ENCODE measurements at places on chromosomes 12 and 14. TPM values are rescaled to one million over a fixed set of nuclear protein-coding genes. Genes with fewer than 3 reads are reported as not detected.

- DNase-seq = peak; percentile 48
Observed at GRCh38 chr12:39145175-39145999, 240.0 kb upstream of the CPNE8 start.

DNA sequence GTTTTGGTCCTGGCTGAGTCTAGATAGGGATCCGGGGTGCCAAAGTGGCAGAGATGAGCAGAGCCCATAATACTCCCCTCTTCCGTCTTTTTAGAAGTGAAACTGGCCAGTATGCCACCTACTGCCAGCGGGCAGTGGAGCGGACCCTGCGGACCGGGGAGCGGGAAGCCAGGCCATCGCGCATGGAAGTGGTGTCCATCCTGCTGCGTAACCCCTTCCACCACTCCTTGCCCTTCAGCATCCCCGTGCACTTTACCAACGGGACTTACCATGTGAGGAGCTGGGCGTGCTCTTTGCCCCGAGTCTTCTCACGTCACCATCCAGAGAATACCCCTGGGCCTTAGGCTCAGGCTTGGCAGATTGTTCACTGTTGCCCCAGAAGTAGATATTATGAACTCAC is 21.0 kb downstream of the PIGH start:
- DNase-seq = no peak

GRCh38 chr14:81837304-81837703 is 303.7 kb upstream of the SEL1L start:
- no peak for DNase-seq

GRCh38 chr14:39451811-39452210 is 19.6 kb upstream of the FBXO33 start:
- no peak for DNase-seq

- no peak for DNase-seq
Observed at GRCh38 chr12:57475271-57476161, 4.2 kb downstream of the ARHGAP9 start.

DNA sequence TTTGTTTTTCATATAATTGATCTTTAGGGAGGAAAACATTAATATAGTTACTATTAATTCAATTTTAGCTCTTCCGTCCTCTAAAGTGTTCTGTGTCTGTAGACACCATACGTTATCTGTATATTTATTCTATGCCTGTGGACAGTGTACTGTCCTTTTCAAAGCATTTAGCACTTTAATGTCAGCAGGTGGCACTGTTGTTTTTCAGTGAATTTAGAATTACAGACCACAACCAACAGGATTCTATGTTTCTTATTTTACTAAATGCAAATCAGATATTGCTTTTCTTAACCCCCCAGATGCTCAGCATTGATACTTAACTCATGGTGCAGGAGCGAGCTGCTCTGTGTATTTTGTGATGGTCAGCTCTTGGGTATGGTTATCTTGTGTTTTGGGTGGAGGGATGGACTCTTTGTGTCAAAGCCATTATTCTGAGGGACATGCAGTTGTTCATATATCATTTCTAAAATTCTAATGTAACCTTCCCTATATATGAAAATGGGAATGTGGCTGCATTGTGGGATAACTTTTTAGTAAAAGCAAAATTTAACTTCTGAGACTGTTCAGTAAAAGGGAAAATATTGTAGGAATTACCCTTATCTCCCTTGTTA is 65.2 kb downstream of the PAPOLA start:
- peak; percentile 49 for DNase-seq

DNA sequence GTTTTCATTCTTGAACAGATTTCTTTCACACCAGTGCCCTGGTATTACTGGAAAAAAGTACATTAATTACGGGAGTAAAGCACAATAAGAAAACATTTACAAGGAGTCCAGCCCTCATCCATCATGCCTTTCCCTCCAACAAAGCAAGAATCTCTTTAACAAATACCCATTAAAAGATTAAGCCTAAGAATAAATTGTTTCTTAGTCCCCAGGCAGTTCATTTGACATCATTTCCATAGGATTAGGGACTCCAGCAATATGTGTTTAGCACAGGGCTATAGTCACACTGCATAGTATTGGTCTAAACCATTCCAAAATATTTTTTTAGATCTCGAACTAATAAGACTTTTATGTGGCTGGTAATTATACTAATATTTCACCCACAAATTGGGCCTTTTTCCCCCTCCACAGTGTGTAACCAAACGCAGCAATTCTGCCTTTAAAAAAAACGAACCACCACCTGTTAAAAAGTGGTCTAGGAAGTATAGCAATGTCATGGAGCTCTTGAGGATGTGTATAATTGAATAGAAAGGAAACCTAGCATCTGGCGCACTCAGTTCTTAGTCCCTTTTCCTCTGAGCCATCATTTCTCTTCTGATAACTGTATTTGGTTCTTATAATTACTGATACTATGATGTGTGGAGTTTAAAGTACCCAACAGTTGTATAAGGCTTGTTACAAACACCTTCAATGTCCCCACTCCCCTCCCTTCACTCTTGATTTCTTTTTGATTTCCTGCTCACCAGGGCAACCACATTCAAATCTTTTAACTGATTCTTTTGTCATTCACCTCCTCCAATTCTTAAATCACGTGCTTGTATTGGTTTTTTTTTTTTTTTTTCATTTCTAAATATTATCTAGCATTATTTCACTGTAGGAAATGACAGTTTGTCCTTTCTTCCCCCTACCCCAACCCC is 138.7 kb downstream of the ETV6 start:
- no peak for DNase-seq

- no peak for DNase-seq
Observed at GRCh38 chr12:79482921-79483320, 207.8 kb downstream of the PAWR start.

DNA sequence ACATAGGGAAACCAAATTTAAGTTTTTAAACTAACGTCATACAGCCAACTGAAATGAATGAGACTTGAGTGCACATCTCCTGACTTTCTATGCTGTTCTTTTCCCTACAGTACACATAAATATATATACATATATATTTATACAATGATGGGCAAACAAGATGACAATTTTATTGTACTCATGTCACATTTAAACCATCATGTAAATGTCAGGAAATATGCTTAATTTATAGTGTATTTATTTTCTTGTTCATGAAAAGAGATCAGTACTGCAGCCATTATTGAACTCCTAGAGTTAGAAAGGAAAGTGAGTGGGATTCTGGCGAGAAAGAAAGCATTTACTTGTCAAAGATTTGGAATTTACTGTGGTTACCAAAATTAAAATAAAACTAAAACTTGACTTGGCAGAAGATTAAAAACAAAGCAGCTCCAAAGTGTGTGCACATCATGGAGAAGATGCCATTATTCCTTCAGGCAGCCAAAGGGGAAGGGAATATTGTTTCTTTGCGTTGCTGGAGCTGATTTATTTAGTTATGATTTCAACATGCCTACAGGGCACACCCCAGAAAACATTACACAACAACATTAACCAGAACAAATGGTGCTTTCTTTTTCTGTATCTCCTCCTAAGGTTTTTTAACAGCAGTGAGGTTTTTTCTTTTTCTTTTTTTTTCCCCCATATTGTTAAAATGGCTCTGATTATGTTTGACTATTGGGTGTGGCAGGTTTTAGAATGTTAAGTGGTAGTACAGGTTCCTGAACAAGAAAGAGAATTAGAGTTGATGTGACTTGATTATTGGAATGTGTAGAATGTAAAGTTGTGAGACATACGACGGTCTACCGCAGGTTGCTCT is 144.6 kb downstream of the RAD51B start:
- DNase-seq = peak; percentile 71

DNA sequence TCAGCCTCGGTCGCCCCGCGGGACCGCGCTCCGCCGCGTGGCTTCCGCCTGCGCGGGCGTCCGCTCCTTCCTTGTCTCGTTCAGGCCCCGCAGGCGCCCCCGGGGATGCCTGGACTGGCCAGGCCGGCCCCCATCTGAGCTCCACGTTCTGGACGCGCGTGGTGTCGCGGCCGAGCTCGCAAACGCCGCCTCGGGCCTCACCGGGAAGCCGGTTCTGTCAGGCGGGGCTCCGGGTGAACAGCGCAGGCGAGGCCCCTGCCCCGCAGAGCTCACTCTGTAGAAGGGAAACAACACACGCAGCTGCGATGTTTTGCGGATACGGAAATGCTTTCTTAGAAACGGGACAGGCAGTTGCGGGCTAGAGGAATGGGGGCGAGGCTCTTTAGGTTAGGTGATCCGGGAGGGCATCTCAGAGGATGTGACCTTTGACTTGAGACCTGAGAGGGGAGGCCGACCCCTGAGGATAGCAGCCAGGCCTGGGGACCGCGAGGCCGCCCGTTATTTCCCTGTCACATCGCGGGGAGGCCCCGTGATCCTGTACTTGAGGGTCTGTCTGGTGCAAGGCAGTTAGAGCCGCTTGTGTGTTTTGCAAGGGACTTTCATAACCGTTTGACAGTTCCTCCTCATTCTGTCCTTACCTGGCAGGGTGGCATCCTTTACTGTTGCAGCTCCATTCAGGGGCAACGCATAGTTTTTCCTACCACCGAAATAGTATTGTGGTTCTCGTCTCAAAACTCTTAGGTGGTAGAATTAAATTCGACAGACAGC is 584 bp downstream of the VRK1 start:
- peak; percentile 21 for DNase-seq

- no peak for DNase-seq
Observed at GRCh38 chr12:15558915-15559528, 230.2 kb downstream of the EPS8 start.

DNA sequence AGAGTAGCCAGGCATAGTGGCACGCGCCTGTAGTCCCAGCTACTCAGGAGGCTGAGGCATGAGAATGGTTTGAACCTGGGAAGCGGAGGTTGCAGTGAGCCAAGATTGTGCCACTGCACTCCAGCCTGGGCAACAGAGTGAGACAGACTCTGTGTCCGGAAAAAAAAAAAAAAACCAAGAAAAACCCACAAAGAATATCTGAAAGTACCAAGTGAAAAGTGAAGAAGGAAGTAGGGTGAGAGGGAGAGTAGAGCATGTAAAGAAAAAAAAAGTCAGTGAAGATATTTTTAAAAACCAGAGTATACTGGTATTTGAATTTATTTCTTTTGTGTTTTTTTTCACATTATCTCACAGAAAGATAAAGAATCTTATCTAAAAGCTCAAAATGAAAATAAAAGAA is 43.3 kb upstream of the ISM2 start:
- DNase-seq = no peak

- no peak for DNase-seq
Observed at GRCh38 chr12:100682178-100682577, 108.7 kb downstream of the GAS2L3 start.

DNA sequence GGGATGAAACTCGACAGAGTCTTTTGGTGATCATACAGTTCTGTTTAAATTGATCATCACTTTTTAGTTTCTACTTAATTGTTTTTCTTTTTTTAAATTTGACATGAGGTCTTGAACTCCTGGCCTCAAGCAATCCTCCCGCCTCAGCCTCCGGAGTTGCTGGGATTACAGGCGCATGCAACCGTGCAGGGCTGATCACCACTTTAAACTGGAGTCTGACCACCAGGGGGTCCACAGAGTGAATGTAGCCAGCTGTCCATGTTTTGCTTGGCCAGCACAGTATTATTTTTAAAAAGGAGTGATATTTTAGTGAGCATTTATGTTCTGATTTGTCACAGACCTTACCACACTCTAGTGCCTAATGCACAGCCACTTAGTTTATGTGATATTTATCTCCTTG is 10.7 kb downstream of the DAAM1 start:
- DNase-seq = no peak

GRCh38 chr12:109291117-109291516 is 18.0 kb downstream of the FOXN4 start:
- DNase-seq = no peak

GRCh38 chr12:131774576-131775391 is 53.4 kb upstream of the MMP17 start:
- DNase-seq = no peak

DNA sequence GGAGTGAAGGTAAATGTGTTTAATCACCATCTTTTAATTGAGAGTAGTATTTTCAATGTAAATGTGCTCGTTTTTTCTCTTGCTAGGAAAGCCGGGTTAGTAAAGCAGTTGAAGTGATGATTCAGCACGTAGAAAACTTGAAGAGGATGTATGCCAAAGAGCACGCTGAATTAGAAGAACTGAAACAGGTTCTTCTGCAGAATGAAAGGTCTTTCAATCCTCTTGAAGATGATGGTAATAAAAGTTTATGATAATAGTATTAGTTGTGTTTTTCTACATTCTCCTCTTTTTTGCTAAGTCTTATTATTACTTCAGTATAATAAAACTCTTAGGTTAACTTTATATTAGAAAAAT is 93.9 kb downstream of the DNAI7 start:
- DNase-seq = peak; percentile 28

DNA sequence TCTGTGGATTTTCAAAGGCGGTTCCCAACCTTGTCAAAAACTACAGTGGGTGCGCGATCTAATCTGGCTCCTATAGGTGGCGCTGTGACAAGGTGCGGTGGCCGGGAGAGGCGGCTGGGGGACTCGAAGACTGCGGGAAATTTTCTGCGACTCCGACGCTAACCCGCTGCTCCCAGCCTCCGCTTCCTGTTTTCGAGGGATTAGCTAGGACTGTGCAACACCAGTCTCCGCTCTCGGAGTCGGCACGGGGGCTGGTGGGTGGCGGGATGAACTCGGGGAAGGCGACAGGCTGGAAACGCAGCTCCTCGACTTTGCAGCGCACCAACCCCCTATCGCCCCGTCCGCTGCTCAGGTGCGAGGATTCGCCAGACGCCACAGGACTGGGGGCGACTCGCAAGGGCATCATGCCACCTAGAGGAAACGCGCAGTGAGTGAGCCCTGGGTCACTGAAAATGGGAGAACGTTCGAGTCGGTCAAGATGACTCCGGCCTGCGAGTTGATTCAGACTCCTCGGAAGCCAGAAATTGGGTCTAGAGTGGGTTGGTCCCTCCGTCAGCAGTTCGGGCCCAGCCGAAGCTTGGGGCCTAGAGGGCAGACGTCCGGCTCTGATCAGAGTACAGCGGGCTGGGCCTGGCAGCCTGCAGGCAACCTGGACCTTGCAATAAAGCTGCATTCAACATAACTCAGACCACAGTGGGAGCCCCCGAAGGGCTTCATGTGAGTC is 5.5 kb upstream of the PAX9 start:
- DNase-seq = no peak

DNA sequence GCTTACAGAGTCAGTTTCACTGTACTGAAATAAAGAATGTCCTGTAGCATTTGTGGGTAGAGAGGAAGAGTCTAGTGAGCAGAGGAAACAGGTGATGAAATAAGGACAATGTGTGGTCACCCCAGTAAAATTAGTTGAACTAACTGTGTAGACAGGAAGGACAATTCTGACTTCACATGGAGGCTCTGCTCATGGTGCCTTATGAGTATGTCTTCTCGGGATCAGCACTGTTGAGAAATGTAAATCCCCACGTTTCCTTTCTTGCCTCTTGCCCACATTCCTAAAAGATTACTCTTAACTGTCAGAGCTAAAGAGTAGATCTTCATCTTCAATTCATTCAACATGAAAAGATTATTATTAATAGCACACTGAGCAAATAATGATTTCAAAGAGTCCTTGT is 113.2 kb upstream of the FLRT2 start:
- peak; percentile 36 for DNase-seq

GLT8D2 gene
- total RNA-seq = 68.9 TPM

STYK1 gene
- not detected for total RNA-seq

OSGEP gene
- 28.8 TPM for total RNA-seq

RTL1 gene
- 12.8 TPM for total RNA-seq

IL22 gene
- total RNA-seq = not detected

C12orf50 gene
- total RNA-seq = 0.09 TPM

DUSP16 gene
- 18.2 TPM for total RNA-seq
